ENCODE measurements at places on chromosomes 5 and 9.

DNA sequence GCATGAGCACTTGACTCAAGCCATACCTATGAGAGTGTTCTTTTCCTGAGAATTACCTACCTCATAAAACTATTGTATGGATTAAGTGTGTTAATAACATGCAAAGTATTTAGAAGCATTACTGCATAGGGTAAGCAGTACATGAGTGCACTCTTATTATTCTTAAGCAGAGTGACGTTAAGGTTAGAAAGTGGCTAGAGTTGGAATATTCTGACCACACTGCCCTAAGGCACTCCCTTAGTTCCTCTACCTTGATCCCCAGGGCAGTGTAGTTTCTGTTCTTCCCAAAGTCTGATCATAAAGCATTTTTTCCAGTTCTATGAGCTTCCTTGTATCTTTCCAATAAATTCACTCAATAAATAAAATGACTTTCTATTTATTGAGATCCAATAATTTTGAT, 189.2 kb downstream of the PCSK1 start:
- DNase-seq: no peak
- no peak overlapping the region for H3K4me3 ChIP-seq
- H3K36me3 ChIP-seq: no peaks in the 10 kb centered on the region
- H3K27me3 ChIP-seq: no peaks in the 10 kb centered on the region
- H3K27ac ChIP-seq: no peak overlapping the region
- H3K4me1 ChIP-seq: peaks cover 47% of the 10 kb centered on the region

DNA sequence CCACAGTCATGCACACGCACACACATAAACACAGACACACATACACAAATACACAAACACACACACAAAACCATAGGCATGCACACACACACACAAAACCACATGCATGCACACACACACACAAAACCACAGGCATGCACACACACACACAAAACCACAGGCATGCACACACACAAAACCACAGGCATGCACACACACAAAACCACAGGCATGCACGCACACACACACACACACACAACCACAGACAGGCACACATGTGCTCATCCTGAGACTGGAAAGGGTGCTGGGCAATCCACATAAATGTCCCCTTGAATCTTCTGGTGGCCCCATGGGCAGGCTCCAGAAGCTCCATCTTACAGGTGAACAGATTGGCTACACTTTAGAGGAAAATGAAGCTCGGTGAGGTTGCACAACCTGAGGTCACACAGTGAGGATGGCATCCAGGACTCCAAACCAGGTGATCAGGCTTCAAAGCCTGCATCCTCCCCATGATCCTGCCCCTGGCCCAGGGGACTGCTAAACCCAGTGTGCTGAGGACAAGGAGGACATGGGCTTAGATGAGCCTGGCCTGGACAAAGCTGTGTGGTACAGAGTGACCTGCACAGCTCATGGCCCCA, 144.8 kb downstream of the GADD45G start:
- H3K36me3 ChIP-seq: no peaks in the 10 kb centered on the region
- no peak for DNase-seq
- H3K27me3 ChIP-seq: peaks cover 15% of the 10 kb centered on the region
- H3K4me1 ChIP-seq: no peaks in the 10 kb centered on the region
- H3K4me3 ChIP-seq: no peak overlapping the region

DNA sequence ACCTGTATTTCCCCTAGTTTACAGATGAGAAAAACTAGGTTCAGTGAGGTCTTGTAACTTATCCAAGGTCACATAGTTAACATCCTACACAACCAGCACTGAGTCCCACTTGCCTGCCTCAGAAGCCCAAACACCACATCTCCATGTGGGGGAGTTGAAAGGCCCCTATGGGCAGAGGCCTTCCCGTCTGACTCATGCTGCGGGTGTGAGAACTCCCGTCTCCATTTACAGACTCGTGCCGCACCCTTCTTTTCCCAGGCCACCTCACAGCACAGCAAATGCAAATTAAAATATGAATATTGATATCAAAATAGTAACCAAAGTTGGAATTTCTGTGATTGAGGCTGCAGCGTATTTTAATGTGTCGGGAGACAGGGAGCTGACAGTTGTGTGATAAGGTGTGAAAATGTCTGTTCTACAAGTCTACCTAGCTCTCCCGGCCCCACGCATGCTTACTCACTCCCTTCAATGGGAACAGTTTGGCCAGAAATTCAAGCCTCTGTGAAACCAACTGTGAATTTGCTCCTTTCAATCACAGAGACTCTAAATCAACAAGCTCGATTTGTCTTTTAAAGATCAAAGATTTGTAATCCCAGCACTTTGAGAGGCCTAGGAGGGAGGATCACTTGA, 90.1 kb downstream of the CRB2 start:
- no peak overlapping the region for H3K27ac ChIP-seq
- DNase-seq: no peak
- peaks cover 3% of the 10 kb centered on the region for H3K36me3 ChIP-seq

DNA sequence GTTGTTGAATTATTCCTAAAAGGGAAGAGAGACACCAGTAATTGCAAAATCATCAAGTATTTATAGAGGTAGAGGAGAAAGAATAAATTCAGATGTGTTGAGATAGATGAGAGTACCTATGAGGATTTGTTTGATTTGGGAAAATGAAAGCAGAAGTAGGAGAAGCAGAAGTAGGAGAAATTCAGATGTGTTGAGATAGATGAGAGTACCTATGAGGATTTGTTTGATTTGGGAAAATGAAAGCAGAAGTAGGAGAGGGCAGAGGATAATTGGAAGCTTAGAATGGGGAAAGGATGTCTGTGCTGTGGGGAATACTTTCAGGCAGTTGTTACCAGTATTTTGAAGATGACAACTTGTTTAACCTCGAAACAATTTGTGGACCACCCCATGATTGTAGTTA, 35.1 kb upstream of the ZCCHC7 start:
- H3K4me3 ChIP-seq: no peak overlapping the region
- no peak for DNase-seq

- H3K27ac ChIP-seq: no peak overlapping the region
- DNase-seq: no peak
- no peaks in the 10 kb centered on the region for H3K4me1 ChIP-seq
- H3K4me3 ChIP-seq: no peak overlapping the region
- no peaks in the 10 kb centered on the region for H3K36me3 ChIP-seq
Measured at GRCh38 chr5:125891061-125891725, 532.0 kb upstream of the GRAMD2B start.

DNA sequence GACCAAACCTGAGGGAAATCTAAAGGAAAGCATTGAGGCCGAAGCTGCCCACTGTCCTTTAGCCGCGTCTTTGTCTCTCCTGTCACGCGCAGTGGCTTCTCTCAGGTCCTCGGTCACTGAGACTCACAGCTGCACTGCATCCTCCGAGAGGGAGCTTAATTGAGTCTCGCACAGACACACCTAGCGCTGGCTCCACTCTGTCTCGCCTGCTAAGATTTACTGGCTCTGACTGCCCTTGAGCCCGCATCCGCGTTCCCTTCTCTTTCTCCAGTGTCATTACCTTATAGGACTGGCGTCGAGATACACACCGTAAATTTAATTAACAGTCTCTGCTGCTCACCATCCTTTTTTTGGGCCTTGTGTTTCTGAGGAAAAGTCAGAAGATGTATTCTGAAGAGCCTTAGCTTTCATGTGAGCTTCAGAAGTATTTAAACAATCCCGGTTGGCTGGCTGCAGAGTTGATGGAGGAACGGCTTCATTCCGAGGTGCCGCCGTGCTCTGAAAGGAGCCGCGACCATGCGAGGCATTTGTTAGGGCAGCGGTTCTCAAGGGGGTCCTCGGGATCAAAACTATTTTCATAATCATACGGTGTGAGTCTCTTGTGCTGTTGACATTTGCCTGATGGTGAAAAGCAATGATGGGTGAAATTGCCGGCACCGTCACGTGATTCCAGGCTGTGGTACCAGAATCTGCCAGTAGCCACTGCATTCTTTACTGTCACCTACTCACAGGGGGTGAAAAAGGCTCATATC, 58.3 kb downstream of the GPR107 start:
- H3K4me1 ChIP-seq: no peaks in the 10 kb centered on the region
- DNase-seq: no peak
- H3K27me3 ChIP-seq: no peaks in the 10 kb centered on the region
- H3K27ac ChIP-seq: no peak overlapping the region

DNA sequence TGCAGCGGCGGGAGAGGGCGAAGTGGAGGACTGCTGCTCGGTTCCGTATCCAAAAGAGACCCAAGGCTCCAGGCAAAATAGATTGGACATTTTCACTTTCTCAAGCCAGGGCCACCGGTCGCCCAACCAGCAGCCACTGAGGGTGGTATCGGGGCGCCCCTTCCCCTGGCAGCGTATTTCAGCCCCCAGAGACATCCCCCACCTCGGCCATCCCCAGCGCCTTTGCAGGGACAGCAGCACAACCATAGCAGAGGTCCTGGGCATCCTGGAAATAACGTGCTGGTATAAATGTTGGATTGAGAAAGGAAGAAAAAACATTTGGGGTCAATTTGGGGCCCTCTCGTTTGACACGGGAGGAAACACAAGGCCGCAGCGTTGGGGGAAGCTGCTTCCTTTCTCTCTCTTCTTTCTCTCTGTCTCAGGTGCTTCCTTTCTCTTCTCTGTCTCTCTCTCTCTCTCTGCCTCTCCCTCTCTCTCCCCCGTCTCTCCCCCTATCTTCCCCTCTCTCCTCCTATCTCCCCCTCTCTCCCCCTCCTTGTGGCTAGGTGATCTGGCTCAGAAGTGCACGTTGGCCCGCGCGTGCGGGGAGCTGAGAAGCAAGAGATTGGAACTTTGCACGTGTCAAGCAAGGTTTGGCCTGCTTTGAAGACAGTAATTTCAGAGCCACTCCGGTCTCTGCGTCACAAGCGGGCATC, 624 bp upstream of the RETREG1 start:
- no peak for DNase-seq
- no peaks in the 10 kb centered on the region for H3K36me3 ChIP-seq
- peaks cover 30% of the 10 kb centered on the region for H3K27me3 ChIP-seq

GRCh38 chr9:108245331-108245730, 610.5 kb downstream of the ACTL7B start:
- H3K36me3 ChIP-seq: no peaks in the 10 kb centered on the region
- DNase-seq: no peak
- H3K27ac ChIP-seq: no peak overlapping the region
- H3K27me3 ChIP-seq: peaks cover 24% of the 10 kb centered on the region

Measured in progenitor cell of endocrine pancreas (in vitro differentiated cells).